Pancreas (tissue), 10 donors: ENCODE measurements at places on chromosomes 2 and 18.

GRCh38 chr2:207328944-207329386 lies 163.2 kb upstream of the KLF7 start:
- H3K4me1 ChIP-seq: no peaks in the 10 kb centered on the region
- no peaks in the 10 kb centered on the region for H3K36me3 ChIP-seq
- no peak overlapping the region for H3K4me3 ChIP-seq
- H3K27me3 ChIP-seq: no peaks in the 10 kb centered on the region
- no peak overlapping the region for H3K27ac ChIP-seq

DNA sequence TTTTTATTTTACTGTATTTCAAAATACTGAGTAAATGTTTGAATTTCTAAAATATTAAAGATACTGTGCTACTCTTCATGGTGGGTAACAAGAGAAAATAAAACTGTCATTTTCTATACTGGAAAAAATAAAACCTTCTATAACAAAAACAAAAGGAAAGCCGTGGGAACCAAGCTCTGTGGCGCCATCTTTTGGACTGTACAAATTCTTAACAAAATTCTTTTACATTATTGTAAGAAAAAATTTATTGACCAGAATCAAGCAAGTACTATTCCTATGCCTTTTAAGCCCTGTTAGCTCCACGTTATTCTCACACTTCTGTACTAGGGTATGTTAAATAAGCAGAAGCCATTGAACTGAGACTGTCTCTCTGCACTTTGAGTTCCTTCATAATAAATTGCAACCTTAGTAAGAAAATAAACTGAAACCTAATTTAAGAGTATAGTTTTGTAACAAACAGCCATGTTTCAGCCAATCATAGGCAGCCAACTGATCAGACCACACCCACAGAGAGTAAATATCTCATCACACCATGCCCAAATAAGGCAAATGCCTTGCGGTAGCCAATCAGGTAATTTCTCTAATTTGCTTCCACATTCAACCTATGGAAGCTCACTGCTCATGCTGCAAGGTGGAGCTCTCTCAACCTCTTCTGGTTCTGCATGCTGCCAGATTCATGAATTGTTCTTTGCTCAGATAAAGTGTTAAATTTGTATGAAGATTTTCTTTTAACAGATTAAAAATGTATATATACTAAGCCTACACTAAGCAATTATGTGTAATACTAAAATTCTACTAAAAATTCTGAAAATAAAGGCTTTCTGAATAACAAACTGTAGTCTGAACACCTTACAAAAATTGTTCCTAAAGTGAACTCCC lies 42.2 kb downstream of the HIBCH start:
- H3K36me3 ChIP-seq: no peaks in the 10 kb centered on the region
- H3K27me3 ChIP-seq: no peaks in the 10 kb centered on the region
- no peak overlapping the region for H3K27ac ChIP-seq
- DNase-seq: no peak
- no peak overlapping the region for H3K4me3 ChIP-seq
- peaks cover 2% of the 10 kb centered on the region for H3K4me1 ChIP-seq

DNA sequence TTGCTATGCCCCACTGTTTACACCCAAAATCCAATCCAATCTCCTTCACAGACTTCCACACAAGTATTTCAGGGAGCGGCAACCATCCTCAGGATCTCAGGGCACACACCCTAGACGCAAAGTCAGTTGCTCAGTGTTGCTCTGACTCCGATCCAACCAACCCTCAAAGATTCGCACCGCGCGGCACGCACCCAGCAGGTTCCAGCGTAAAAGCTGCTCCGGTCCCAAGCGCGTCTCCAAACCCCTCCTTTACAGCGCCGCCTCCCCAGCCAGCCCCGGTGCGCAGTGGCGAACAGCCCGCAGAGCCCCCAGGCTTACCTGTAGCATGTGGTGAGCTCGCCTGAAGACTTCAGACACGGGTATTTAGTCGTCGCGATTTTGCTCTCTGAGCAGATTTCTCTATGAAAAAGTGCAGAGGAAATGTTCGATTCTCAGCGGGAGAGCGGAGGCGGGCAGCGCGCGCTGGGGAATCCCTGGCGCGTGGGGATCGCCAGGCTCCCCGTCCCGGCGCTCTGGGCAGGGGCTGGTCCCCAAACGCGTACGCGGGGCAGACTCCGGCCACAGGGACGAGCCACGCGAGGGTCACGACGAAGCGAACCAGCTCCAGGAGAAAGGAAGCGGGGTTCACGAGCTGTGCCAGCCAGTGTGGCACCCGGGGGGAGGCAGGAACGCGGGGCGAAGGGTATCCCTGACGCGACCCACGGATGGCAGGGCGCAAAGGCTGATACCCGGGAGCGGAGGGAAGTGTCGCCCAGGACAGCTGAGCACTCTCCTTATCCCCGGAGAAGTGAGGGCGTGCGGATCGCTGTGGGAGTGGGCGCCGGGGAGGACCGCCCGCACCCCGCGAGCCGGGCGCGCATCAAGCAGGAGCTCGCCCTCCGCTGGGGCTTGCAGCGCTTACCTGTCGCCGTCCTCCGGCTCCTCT lies 650 bp downstream of the CCBE1 start:
- H3K27ac ChIP-seq: no peak overlapping the region
- H3K36me3 ChIP-seq: no peaks in the 10 kb centered on the region
- peaks cover 11% of the 10 kb centered on the region for H3K27me3 ChIP-seq
- H3K4me1 ChIP-seq: peaks cover 5% of the 10 kb centered on the region

GRCh38 chr2:133667085-133667484 lies 98.8 kb upstream of the NCKAP5 start:
- H3K36me3 ChIP-seq: no peaks in the 10 kb centered on the region
- no peak overlapping the region for H3K27ac ChIP-seq
- no peak for DNase-seq
- H3K4me3 ChIP-seq: no peak overlapping the region
- no peaks in the 10 kb centered on the region for H3K4me1 ChIP-seq
- no peaks in the 10 kb centered on the region for H3K27me3 ChIP-seq

GRCh38 chr2:181742922-181743722 lies 62.8 kb upstream of the NEUROD1 start:
- no peaks in the 10 kb centered on the region for H3K27me3 ChIP-seq
- no peaks in the 10 kb centered on the region for H3K36me3 ChIP-seq
- peaks cover 14% of the 10 kb centered on the region for H3K4me1 ChIP-seq
- DNase-seq: peak; percentile 52
- H3K4me3 ChIP-seq: no peak overlapping the region

GRCh38 chr18:61414086-61414485 lies 80.9 kb downstream of the CDH20 start:
- no peaks in the 10 kb centered on the region for H3K27me3 ChIP-seq
- H3K36me3 ChIP-seq: no peaks in the 10 kb centered on the region
- no peak overlapping the region for H3K4me3 ChIP-seq
- H3K27ac ChIP-seq: no peak overlapping the region
- no peak for DNase-seq
- no peaks in the 10 kb centered on the region for H3K4me1 ChIP-seq

GRCh38 chr2:152630466-152630865 lies 86.8 kb downstream of the PRPF40A start:
- H3K27me3 ChIP-seq: no peaks in the 10 kb centered on the region
- H3K4me3 ChIP-seq: no peak overlapping the region
- no peak for DNase-seq

- no peak overlapping the region for H3K4me3 ChIP-seq
- no peak for DNase-seq
- no peaks in the 10 kb centered on the region for H3K27me3 ChIP-seq
These were observed 24.2 kb upstream of the CXXC1 start for GRCh38 chr18:50311650-50312049.

- no peaks in the 10 kb centered on the region for H3K4me1 ChIP-seq
- no peaks in the 10 kb centered on the region for H3K27me3 ChIP-seq
- H3K4me3 ChIP-seq: no peak overlapping the region
- no peak overlapping the region for H3K27ac ChIP-seq
- no peak for DNase-seq
These were observed 19.1 kb downstream of the EPB41L3 start for GRCh38 chr18:5524660-5525059.

- peak overlapping the region; percentile 96 for H3K4me3 ChIP-seq
- H3K4me1 ChIP-seq: peaks cover 16% of the 10 kb centered on the region
- no peaks in the 10 kb centered on the region for H3K36me3 ChIP-seq
- DNase-seq: no peak
These were observed 1.1 kb upstream of the SPAST start for GRCh38 chr2:32061973-32062861.

DNA sequence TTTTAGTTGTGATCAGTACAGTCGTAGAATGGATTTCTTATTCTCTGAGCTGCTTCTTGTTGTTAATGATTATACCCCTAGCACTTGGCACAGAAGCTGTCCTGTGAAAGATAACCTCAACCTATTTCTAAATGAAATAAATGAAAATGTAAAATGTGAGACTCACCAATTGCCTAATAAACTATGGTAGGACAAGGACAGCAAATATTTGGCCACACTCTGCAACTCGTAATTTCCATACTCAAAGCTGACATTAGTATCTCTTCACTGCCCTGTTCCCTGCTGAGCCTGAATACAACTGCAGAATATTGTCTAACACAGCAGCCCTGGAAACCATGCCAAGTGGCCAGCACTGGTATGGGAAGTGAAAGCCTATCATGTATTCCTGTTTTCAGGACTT lies 34.5 kb downstream of the TMEM182 start:
- no peaks in the 10 kb centered on the region for H3K27me3 ChIP-seq
- DNase-seq: no peak
- H3K36me3 ChIP-seq: no peaks in the 10 kb centered on the region
- no peak overlapping the region for H3K4me3 ChIP-seq
- H3K27ac ChIP-seq: no peak overlapping the region

- no peaks in the 10 kb centered on the region for H3K4me1 ChIP-seq
- H3K27me3 ChIP-seq: no peaks in the 10 kb centered on the region
These were observed 411.0 kb downstream of the TMEM182 start for GRCh38 chr2:103172821-103173220.

GRCh38 chr2:16630463-16630862 lies 35.2 kb downstream of the CYRIA start:
- H3K27ac ChIP-seq: no peak overlapping the region
- no peaks in the 10 kb centered on the region for H3K4me1 ChIP-seq
- H3K4me3 ChIP-seq: no peak overlapping the region
- DNase-seq: no peak
- no peaks in the 10 kb centered on the region for H3K27me3 ChIP-seq
- H3K36me3 ChIP-seq: no peaks in the 10 kb centered on the region

DNA sequence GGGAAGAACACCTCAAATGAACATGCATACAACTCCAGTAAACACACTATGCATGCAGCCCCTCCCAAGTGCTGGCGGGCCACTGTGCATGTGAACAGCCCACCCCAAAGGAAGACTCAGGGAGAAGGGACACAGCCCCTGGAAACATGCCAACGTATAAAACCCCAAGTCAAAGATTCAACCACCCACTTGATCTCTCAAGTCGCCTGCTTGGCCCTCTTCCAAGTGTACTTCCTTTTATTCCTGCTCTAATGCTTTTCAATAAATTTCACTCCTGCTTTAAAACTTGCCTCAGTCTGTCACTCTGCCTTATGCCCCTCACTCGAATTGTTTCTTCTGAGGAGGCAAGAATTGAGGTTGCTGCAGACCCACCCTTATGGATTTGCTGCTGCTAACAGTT lies 139.1 kb downstream of the C1D start:
- H3K36me3 ChIP-seq: no peaks in the 10 kb centered on the region
- H3K4me1 ChIP-seq: no peaks in the 10 kb centered on the region
- H3K27ac ChIP-seq: no peak overlapping the region
- H3K4me3 ChIP-seq: no peak overlapping the region
- no peaks in the 10 kb centered on the region for H3K27me3 ChIP-seq

- H3K27me3 ChIP-seq: no peaks in the 10 kb centered on the region
- no peak for DNase-seq
- no peak overlapping the region for H3K4me3 ChIP-seq
- peaks cover 19% of the 10 kb centered on the region for H3K4me1 ChIP-seq
- no peaks in the 10 kb centered on the region for H3K36me3 ChIP-seq
These were observed 1.5 kb upstream of the MPPE1 start for GRCh38 chr18:11909591-11910026.

GRCh38 chr18:55589625-55590291 lies 1.8 kb upstream of the TCF4 start:
- H3K27ac ChIP-seq: peak overlapping the region; percentile 58
- H3K4me3 ChIP-seq: peak overlapping the region; percentile 50
- H3K36me3 ChIP-seq: no peaks in the 10 kb centered on the region
- peak; percentile 93 for DNase-seq
- H3K4me1 ChIP-seq: no peaks in the 10 kb centered on the region

DNA sequence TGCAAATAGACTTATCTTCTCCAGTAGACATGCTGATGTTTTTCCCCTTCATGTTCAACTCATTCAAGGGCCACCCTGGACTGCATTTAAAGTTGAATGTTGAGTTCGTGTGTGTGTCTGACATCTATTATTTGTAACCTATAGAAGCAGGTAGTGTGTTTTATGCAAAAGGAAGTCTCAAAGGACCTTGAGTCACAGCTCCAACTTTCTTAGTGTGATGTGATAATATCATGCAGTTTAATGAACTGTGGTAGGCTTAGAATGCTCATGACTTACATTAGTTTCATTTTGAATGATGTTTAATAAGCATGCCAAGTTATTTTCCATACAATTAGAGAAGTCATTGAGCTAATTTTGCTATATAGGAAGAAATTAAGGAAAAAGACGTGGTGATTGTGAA lies 67.9 kb downstream of the CERS6 start:
- H3K27ac ChIP-seq: no peak overlapping the region
- no peak overlapping the region for H3K4me3 ChIP-seq
- DNase-seq: no peak
- H3K36me3 ChIP-seq: no peaks in the 10 kb centered on the region
- H3K27me3 ChIP-seq: no peaks in the 10 kb centered on the region

DNA sequence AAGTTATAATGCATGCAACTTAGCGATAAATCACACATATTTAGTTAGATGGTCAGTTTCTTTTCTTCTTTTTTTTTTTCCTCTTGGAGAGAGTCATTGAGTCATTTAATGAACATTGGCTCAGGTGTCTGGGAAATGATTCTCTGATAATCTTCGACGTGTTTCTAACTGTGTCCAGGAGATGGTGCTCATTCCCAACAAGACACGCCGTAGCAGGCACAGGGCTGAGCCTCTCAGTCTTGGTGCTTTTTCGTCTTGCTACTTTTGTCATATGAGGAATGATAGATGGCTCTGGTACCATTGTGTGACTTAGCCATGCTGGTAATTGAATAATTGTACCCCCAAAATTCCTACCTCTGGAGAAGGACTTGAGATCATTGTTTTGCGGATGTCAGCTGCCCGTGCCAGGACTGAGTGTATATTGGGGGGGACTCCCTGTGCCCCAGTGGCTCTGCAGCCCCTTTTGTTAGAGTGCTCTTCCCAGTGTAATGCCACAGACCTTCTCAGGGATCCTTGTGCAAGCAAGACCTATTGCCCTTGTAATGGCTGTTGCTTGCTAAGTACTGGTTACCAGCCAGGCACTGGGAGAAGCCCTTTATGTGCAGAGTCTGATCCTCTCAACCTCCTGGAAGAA lies 107.6 kb upstream of the CYRIA start:
- no peaks in the 10 kb centered on the region for H3K27me3 ChIP-seq
- H3K4me1 ChIP-seq: no peaks in the 10 kb centered on the region
- DNase-seq: no peak
- no peak overlapping the region for H3K27ac ChIP-seq

GRCh38 chr2:158217593-158217992 lies 115.9 kb downstream of the UPP2 start:
- no peaks in the 10 kb centered on the region for H3K36me3 ChIP-seq
- no peak for DNase-seq
- no peaks in the 10 kb centered on the region for H3K4me1 ChIP-seq
- H3K27ac ChIP-seq: no peak overlapping the region
- no peak overlapping the region for H3K4me3 ChIP-seq
- H3K27me3 ChIP-seq: no peaks in the 10 kb centered on the region

- H3K27me3 ChIP-seq: no peaks in the 10 kb centered on the region
- H3K4me3 ChIP-seq: no peak overlapping the region
- no peaks in the 10 kb centered on the region for H3K36me3 ChIP-seq
- no peak overlapping the region for H3K27ac ChIP-seq
These were observed 32.3 kb upstream of the PMAIP1 start for GRCh38 chr18:59867337-59868104.
